ENCODE measurements at places on chromosomes 1 and 21. TPM values are rescaled to one million over a fixed set of nuclear protein-coding genes. Genes with fewer than 3 reads are reported as not detected.

The DNAJC6 gene
- polyA plus RNA-seq = 6.5 TPM

The NPR1 gene
- 73.4 TPM for polyA plus RNA-seq

The KRTAP7-1 gene
- not detected for polyA plus RNA-seq

The DNASE2B gene
- 0.08 TPM for polyA plus RNA-seq

The CFHR5 gene
- polyA plus RNA-seq = not detected

The TBX19 gene
- polyA plus RNA-seq = 2.2 TPM

The PRAMEF2 gene
- polyA plus RNA-seq = not detected

Data from left renal cortex interstitium (tissue), 4 donors.